T-helper 9 cell (primary cell): ENCODE measurements at places on chromosomes 2 and 18.

- no peak for DNase-seq
These were observed 51.6 kb upstream of the ATG16L1 start for GRCh38 chr2:233199870-233200269.

GRCh38 chr18:74248189-74248588 is 43.6 kb downstream of the CYB5A start:
- no peak for DNase-seq

GRCh38 chr2:59732871-59733566 is 820.4 kb downstream of the BCL11A start:
- no peak for DNase-seq

DNA sequence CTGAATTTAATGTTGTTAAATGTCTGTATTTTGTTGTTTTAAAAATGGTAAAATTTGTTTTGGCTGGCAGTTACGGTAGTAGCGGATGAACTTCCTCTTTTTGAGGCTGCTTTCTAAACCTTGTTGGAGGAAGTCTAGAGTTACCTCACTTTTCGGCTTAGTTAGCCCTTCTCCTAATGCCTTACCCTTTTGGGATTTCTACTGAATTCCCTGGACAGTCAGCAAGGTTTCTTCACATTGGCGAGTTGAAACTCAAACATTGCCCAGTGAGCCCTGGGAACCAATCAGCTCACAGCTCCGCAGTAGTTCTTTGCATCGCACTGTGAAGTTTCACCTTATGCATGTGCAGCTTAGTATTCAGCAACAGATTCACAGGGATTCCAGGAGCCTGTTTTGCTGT is 55.2 kb downstream of the TMEM247 start:
- no peak for DNase-seq

DNA sequence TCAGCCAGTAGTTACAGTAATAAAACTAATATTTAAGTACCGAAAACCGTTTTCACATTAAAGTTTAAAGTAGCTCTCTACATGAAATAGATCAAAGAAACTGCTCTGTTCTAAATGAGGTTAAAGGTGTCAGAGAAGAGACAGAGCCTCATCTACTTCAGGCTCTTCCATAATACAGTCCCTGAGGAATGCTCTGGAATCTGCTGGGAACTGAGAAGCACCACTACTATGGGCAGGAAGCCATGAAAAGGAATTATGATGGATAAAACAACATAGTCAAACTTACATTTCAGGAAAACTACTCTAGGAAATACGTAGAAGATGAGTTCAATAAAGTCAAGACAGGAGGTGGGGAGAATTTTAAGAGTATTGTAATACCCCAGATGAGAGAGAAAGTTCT is 60.0 kb downstream of the ROCK1 start:
- DNase-seq: no peak

- DNase-seq: no peak
These were observed 1.1 kb downstream of the HOXD3 start for GRCh38 chr2:176158186-176158591.

DNA sequence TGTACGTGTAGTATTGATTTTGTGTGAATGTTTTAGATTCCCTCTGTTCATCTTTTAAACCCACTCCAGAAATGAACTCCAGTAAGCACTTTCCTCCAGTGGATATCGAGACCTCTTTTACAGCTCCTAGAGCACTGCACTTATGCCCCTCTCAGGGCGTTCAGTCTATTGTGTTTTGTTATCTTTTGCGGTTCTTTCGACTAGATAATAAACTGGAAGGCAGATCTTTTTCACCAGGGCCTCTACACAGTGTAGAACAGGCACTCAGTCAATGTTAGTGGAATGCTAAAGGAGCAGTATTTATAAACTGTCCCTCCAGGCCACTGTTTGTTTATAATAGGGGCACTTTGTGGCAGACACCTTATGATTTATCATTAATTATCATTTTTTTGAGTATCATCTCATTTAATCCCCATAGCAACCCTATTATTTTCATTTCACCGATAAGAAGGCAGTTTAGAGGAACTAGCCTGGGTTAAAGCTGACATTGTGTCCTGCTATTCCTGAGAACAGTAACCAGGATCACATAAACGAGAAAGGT is 742 bp upstream of the SOS1 start:
- no peak for DNase-seq

- DNase-seq: no peak
These were observed 62.6 kb downstream of the DNMT3A start for GRCh38 chr2:25279091-25279651.

GRCh38 chr2:143058851-143059250 is 70.4 kb upstream of the ARHGAP15 start:
- DNase-seq: no peak

GRCh38 chr2:64978514-64979268 is 10.5 kb upstream of the SLC1A4 start:
- DNase-seq: no peak

GRCh38 chr2:70785137-70785911 is 5.1 kb downstream of the FIGLA start:
- DNase-seq: no peak

DNA sequence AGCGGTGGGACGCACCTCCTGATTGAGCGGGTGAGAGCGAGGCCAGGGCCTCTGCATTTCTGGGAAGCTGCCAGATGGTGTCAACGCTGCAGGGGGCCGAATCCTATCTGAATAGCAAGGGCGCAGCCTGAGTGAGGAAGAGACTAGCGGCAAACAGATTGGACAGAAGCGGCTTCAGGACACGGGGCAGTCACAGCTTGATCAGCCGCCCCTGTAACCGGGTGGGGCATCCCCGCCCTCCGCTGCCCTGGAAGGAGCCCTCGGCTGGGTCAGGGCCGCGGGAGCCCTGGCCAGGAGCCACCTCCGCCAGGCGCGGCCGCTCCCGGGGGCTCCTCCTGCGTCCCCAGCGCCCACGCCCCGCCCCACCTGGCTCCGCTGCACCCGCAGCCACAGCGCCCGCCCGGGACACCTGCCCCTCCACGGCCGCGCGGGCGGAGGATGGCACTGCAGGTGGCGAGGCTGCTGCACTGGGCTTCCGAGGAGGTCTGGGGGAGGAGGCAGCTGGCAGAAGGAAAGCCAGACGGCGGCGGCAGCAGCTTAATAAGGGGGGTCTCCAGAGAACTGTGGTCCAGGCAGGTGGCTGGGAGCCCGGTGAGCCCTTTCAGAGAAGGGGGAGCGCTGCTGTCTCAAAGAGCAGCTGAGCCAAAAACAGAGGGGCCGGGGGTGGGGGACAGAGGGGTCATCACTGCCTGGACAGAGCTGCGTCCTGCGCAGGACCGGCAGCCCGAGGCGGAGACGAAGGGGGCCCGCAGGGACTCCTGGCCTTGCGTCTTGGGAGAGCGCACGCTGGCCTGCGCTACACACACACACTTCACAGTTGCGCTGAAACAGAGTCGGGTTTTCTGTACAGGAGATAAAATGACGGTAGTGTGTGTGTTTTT is 18.8 kb upstream of the SOX11 start:
- DNase-seq: no peak
